ENCODE measurements at places on chromosomes 6 and 20.

GRCh38 chr6:100105138-100105537 lies 111.1 kb upstream of the MCHR2 start:
- no peak for DNase-seq

DNA sequence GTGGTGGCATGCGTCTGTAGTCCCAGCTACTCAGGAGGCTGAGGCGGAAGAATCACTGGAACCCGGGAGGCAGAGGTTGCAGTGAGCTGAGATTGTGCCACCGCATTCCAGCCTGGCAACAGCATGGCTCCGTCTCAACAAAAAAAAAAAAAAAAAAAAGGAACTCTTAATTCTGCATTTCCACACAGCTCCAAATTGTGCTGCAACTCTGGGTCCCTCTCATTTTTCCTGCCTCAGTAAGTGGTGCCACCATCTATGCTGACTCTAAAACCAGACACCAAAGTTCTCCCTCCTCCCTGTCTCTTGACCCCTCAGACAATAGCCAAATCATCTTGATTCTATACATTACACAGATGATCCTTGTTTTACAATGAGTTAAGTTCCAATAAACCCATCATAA lies 133.9 kb downstream of the BTBD9 start:
- DNase-seq: no peak

GRCh38 chr20:57826666-57827287 lies 117.0 kb upstream of the PMEPA1 start:
- no peak for DNase-seq

DNA sequence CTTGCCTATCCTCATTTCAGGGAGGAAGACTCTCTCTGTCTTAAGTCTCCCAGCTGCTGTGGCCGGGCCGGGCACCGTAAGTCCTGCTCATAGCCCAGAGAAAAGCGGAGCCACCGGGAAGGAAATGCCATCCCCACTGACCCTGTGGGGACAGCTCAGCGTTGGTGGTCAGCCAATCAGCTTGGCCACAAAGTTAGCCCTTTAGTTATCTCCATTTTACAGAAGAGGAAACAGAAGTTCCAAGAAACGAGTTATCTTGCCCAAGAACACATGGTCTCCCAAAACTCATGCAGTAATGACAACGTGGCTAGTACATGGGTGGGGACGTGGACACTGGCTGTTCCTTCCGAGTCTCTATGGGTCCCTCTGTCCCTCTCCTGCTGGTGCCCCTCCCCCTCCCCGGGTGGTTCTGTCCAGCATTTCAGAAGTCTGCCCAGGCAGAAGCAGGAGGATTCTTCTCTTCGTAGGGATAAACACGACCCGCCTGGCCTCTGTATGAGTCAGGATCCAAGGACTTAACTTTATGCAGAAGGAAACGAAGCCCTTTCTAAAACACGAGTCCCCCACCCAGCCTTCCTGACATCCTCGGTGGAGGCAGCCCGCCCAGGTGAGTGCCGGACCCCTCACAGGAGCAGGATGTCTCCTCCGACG lies 273.8 kb downstream of the CDH4 start:
- no peak for DNase-seq

DNA sequence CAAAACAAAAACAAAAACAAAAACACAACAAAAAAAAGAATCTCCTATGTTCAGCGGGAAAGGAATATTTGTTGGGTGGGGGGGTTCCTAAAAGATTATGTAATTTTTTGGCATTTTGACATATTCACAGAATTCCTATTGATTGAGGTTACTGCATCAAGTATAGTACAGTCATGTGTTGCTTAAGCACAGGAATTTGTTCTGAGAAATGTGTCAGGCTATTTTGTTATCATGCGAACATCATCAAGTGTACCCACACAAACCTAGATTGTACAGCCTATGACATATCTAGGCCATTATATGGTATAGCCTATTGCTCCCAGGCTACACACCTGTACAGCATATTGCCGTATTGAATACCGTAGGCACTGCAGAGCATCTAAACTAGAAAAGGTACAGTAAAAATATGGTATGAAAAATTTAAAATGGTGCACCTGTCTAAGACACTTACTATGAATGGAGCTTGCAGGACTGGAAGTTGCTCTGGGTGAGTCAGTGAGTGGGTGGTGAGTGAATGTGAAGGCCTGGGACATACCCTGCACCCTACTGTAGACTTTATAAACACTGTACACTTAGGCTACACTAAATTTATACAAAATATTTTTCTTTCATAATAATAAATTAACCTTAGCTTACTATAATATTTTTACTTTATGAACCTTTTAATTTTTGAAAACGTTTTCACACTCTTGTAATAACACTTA lies 110.6 kb downstream of the CDKAL1 start:
- no peak for DNase-seq

GRCh38 chr6:37429352-37429750 lies 3.7 kb upstream of the CMTR1 start:
- no peak for DNase-seq

DNA sequence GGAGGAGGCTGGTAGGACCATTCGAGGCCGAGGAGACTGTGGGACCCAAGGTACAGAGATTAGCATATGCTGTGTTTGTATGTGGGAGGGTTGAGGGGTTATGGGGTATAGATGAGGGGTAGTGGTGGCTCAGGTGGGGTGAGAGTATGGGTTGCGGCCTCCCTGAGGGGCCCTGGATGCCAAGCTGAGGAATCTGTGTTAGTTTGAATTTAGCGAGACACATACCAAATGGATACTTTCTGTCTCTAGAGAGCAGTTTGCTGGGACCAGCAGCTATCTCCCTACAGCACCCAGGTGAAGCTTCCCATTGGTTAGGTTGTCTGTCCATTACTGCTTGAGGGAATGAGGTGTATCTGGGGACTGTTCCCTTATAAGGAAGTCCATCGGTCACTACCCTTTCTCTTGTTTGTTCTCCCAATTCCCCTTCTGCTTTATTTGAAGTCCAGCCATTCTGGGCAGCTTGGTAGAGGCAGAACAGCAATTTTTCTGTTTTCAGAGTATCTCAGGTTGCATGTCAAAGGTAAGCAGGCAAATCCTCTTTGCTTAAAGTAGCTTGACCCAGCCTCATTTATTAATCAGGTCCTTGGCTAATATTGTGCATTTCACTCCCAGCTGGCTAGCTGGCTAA lies 15.2 kb downstream of the CHMP4B start:
- no peak for DNase-seq

DNA sequence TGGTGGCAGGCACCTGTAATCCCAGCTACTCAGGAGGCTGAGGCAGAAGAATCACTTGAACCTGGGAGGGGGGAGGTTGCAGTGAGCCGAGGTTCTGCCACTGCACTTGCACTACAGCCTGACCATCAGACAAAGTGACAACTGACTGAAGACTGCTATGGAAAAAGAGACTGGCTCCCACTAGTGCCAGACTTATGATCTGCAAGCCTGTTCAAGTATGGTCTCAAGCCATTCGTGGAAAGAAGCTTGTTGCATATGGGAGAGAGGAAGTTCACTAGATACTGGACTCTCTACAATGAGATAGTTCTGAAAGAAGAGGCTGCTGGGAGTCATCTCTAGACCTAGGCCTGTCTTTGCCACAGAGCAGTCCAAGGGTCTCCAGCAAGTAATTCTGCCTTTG lies 26.7 kb downstream of the MDN1 start:
- peak; percentile 26 for DNase-seq

DNA sequence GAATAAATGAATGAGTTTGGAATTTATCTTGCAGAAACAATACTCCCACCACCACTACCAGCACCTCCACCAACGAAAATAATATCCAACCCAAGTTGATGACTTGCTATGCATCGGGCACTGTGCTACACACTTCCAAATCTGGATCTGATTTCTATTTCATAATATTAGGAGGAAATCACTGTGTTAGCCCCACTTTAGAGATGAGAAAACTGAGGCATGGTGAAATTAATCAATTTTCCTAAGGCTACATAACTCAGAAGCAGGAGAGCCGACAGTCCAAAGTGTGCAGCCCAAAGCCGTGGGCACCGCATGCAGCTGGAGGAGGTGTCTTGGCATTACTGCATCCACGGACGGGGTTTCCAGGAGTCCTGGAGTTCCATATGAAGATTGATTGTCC lies 17.6 kb downstream of the TCF15 start:
- no peak for DNase-seq

DNA sequence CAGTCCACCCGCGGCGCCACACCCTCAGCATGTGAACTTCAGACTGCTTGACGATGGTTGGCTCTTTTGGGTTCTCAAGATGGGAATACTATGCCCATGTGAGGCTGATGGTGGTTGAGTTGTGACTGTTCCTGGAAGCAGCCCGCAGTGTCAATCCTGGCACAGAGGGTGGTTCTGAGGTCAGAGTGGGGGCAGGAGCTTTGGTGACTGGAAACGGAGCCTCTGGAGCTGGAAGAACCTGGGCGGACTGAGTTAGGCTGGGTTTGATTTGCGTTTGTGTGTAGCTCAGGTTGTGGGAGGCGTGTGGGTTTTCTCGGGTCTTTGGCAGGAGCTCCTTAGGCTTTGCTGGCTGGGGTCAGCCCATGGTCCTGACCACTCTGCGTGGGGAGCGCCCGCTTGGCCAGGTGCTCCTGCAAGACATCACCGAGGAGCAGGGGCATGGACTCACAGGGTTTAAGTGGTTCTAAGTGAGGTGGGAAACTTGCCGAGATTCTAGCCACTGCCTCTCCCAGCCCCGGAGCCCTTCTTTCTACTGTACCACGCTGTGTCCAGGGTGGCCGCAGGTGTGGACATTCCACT lies 37.3 kb upstream of the SLC22A1 start:
- no peak for DNase-seq

DNA sequence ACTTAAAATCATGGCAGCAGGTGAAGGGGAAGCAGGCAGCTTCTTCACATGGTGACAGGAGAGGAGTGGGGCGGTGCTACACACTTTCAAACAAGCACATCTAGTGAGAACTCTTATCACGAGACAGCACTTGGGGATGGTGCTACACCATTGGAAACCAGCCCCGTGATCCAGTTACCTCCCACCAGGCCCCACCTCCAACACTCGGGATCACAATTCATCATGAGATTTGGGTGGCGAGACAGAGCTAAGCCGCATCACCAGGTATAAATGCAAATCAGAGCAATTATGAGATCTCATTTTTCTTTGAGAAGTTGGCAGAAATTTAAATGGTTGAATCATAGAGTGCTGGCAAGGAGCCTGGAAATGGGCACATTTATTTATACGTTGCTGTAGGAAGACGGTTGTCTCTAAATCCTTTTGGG lies 31.4 kb downstream of the IGF2R start:
- no peak for DNase-seq

DNA sequence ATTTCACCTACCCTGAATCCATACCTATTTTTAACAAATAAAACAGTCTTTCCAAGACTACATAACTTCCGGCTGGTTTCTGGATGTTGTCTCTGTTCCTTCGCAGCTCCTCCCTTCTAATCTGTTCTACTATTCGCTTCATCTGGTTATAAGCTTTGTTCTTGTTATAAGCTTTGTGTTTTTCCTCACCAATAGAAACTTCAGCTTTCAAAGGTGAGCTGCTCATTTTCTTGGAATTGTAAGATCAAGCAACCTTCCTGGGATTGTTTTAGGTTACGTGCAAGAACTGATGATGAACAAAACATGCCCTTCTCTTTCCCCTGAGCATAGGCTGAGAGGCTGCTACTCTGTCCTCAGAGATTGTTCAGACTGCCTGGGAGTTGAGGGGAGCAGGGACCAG lies 2.1 kb downstream of the GFOD1 start:
- DNase-seq: no peak

- no peak for DNase-seq
These were observed 220.2 kb upstream of the CEP162 start for GRCh38 chr6:84447651-84448050.

GRCh38 chr6:46513533-46513932 lies 22.3 kb upstream of the RCAN2 start:
- no peak for DNase-seq

GRCh38 chr6:19934996-19935591 lies 97.9 kb downstream of the ID4 start:
- DNase-seq: no peak

DNA sequence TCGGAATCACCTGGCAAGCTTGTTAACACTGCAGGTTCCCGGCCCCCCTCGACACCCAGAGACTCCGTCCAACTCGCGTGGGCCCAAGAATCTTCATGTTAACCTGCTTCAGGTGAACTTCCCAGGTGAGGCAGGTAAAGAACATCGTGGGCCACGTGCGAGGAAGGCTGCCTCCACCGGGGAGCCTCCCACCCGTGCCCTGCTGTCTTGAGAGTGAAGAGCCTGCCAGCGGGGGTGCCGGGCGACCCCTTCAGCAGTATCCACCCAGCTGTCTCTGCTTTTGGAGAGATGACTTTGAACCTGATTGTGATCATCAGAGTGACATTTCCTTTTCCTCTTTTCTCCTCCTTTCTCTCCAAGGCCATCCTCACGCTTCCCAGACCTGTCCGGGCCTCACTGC lies 22.9 kb upstream of the RTF2 start:
- DNase-seq: no peak

DNA sequence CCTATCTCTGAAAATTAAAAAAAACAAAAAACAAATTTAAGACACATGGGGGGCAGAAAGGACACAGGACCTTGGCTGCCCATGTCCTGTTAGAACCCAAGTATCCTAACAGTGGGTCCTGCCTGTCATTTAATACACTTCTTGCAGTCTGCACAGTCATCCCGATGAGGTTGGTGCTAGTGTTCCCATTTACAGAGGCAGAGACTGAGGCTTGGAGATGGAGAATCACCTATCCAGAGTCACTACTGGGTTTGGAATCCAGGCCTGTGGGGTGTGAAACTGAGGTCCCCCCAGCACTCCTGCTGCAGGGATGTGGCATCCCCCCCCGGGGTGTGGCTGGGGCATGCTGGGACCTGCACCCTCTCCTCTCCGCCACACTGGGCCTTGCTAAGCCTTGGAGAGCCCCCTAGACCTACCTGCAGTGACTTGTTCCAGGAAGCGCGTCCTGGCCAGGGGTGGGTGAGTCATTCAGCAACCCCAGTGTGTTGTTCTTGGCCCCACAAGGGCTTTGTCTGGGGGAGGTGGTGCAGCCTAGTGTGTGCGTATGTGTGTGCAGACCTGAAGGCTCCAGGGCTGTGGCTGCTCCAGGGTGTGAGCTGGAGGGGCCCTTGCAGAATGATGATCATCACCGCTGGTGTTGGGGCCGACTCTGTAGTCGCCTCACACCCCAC lies 49.7 kb downstream of the BCAS4 start:
- no peak for DNase-seq

GRCh38 chr6:131911951-131912350 lies 39.2 kb downstream of the CCN2 start:
- no peak for DNase-seq

DNA sequence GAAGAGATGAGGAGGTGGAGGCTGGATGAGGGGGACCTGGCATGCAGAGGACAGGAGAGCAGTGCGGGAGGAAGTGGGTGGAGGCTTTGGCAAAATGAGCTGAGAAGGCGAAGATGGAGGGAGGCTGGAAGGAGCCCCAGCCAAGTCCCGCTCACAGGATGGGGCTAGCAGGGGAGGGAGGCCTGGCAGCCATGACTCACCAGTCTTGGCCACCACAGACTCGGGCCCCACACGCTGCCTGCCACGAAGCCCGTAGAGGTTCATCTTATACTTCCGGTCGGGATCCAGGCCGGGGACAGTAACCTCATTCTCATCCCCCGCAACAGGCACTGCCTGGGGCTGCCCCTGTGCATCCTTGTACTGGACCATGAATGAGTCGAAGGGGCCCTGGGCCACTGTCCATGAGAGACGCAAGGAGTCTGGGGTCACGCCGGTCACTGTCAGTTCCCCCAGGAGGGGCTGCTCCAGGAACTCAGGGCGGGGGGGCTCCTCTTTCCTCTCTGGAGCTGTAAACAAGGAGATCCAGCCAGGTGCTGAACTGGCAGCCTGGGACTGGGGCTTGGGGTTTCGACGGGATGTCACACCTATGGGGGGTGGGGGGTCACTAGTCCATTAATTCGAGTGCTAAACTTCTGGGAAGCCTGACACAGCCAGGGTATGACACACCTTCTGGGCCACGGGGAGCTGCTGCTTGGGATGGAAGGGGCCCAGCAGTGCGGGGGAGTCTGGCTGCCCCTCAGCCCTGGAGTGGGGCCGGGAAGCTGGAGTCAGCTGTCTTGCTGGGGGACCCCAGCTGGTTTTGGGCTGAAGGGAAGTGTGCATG lies 27.8 kb downstream of the TNXB start:
- no peak for DNase-seq
